ENCODE measurements at places on chromosomes 3 and 15. TPM values are rescaled to one million over a fixed set of nuclear protein-coding genes. Genes with fewer than 3 reads are reported as not detected.

DNA sequence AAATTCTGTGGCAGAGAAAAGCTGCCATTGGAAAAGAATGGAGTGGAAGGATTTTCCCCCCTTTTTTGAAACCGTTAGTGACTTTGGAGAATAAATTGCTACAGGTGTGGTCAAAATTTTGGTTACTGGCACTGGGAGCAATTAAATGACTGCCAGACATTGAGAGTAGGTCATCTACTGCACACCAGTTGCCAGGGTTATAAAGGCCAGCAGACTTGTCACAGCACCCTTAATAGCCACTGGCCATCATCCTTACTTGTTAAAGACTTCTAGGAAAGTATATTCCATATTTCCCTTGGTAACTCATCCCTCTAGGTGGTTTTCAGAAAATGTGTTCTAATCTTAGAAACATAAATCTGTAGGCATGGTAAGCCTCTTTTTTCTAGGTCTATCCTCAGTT, 8.0 kb downstream of the PIK3CA start:
- no peak overlapping the region for H3K27ac ChIP-seq
- H3K4me3 ChIP-seq: no peak overlapping the region
- peaks cover 90% of the 10 kb centered on the region for H3K4me1 ChIP-seq

DNA sequence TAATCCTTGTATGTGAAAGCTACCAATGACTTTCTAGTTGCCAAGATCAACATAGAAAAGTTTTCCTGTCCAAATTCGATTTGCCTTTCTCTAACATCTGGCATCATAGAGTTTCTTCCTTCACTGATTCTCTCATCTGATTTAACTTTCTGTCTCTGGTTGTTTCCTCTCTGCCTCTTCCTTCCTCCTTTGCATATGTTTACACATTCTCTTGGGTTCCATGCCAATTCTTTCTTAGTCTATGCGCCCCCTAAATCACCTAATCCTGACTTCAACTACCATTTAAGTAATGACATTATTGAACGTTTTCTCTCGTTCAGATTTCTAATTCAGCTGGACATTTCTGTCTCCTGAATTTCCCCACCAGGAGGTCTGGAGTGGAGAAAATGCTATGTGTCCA, 561.9 kb upstream of the TGFBR2 start:
- no peak overlapping the region for H3K4me3 ChIP-seq
- H3K27me3 ChIP-seq: no peaks in the 10 kb centered on the region
- H3K36me3 ChIP-seq: no peaks in the 10 kb centered on the region
- DNase-seq: no peak
- no peaks in the 10 kb centered on the region for H3K4me1 ChIP-seq

- H3K36me3 ChIP-seq: peaks cover 14% of the 10 kb centered on the region
- DNase-seq: no peak
- no peak overlapping the region for H3K4me3 ChIP-seq
- no peak overlapping the region for H3K27ac ChIP-seq
- peaks cover 30% of the 10 kb centered on the region for H3K4me1 ChIP-seq
Measured at GRCh38 chr3:23888617-23889228, 28.1 kb downstream of the NKIRAS1 start.

Gene UROC1
- not detected for total RNA-seq

- no peaks in the 10 kb centered on the region for H3K4me1 ChIP-seq
- H3K27me3 ChIP-seq: peaks cover 82% of the 10 kb centered on the region
- H3K27ac ChIP-seq: no peak overlapping the region
- no peak overlapping the region for H3K4me3 ChIP-seq
- no peak for DNase-seq
Measured at GRCh38 chr3:127385540-127385870, 97.7 kb upstream of the PRR20G start.

- DNase-seq: no peak
- H3K27me3 ChIP-seq: no peaks in the 10 kb centered on the region
- H3K27ac ChIP-seq: no peak overlapping the region
- H3K36me3 ChIP-seq: no peaks in the 10 kb centered on the region
- no peaks in the 10 kb centered on the region for H3K4me1 ChIP-seq
- H3K4me3 ChIP-seq: no peak overlapping the region
Measured at GRCh38 chr15:79025201-79025600, 65.4 kb downstream of the RASGRF1 start.

Gene LRRC49
- 86.6 TPM for total RNA-seq

GRCh38 chr15:81302701-81303109, 21.2 kb downstream of the STARD5 start:
- H3K27me3 ChIP-seq: no peaks in the 10 kb centered on the region
- H3K4me1 ChIP-seq: peaks cover 7% of the 10 kb centered on the region
- DNase-seq: no peak
- peaks cover 38% of the 10 kb centered on the region for H3K36me3 ChIP-seq
- H3K27ac ChIP-seq: no peak overlapping the region

Data from left ventricle myocardium inferior (tissue), 1 donor.